AG04449 (cell line): ENCODE measurements at places on chromosomes 16 and 17.
A peak's percentile ranks its signal among the peaks of the same experiment; 100 is the strongest.

GRCh38 chr16:1667271-1667670 lies 10.8 kb upstream of the JPT2 start:
- DNase-seq, result no peak

DNA sequence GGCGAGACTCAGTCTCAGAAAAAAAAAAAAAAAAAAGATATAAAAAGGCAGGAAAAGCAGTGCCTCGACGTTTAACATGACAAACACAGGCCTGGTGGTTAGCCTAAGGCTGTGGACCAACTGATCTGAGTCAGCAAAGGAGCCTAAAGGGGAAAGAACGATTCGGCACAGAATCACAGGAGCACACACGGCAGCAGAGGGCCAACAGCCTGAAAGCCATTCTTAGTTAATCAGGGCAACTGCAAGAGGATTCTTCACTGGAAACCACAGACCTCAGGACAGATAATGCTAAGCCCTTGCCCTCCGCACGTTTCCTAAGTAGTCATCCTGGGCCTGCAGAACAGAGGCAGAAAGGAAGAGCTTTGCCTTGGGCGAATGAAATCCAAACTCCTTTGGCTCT lies 14.7 kb downstream of the TMEM11 start:
- DNase-seq, result no peak

- DNase-seq, result no peak
These were observed 386.5 kb downstream of the SLC39A11 start for GRCh38 chr17:72705905-72706395.

DNA sequence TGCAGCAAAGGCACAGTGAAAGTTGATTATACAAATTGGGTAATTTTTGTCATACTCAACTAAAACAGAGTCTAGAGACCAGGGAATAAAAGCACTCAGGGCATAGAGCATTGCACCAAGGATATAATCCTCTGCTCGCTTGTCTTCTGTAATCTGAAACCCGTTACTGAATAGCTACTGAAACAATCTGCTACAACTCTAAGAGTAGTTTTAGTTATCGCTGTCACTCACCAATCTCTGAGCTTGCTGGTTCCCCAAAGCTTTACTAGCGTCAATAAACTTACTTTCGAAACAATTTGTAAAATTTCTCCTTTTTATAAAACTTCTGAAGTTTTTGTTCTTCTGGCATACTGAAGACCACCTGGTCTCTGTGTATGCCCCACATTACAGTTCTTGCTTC lies 22.9 kb upstream of the SLC35G3 start:
- no peak for DNase-seq

DNA sequence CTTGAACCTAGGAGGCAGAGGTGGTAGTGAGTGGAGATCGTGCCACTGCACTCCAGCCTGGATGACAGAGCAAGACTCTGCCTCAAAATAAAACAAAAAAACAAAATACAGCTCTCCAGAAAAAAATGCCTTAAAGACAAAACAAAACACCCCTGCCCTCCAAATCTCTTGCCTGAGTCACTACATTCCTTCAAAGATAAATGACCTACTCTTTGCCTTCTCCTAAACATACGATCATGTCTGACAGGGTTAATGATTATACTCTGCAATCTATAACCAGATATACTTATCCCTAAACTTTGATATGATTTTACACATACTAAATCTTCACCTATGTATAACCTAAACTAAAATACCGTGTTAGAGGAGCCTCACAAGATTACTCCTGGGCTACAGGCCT lies 1.4 kb upstream of the SETD6 start:
- DNase-seq, result no peak

GRCh38 chr16:83615141-83615952 lies 192.4 kb upstream of the HSBP1 start:
- peak; percentile 19 for DNase-seq

DNA sequence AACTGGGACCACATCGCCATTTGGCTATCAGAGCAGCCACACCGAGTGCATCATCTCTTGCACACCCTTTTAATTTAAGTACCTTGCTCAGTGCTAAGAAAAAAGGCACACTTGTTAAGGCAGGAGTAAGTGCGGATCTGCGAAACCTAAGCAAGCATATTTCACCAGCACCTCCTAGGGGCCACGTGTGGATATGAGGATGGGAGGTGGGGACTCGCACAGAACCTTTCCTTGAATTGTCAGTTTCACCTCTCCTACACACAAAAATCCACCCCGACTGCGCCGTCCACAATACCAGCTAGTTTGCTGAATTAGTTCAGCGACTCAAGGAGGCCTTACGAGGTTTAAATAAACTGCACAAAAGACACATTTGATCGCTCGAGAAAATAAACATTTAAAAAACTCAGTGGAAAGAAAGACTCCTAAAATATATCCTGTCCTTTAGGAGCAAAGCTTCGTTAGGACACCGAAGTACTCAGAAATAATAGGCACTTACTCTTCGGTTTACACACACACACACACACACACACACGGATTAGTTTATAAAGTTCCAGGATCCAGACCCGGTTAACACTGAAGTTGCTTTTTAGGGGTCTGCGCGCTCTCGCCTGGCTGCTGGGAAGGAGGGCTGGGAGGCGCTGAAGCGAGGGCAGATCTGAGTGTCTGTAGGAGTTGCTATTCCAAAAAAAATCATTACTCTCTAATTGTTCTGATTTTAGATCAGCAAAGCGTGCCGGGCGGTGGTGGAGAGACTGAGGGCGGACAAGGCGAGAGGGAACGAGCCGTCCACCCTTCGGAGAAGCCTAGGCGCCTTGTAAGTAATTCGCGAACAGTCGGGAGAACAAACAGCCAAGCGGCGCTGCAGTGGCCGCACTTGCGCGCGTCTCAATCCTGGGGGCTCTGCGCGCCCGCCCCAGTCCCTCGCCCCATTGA lies 1.0 kb upstream of the KCNJ2 start:
- DNase-seq, result peak; percentile 12

- no peak for DNase-seq
These were observed 80.0 kb downstream of the TIMM22 start for GRCh38 chr17:1076982-1077302.

- DNase-seq, result no peak
These were observed 39.5 kb upstream of the ATP2A3 start for GRCh38 chr17:4003501-4004421.

GRCh38 chr17:16923904-16924695 lies 47.8 kb downstream of the TNFRSF13B start:
- no peak for DNase-seq

GRCh38 chr16:50265260-50265659 lies 1.1 kb upstream of the ADCY7 start:
- no peak for DNase-seq

GRCh38 chr16:65178151-65178550 lies 56.3 kb upstream of the CDH11 start:
- DNase-seq, result no peak

- DNase-seq, result no peak
These were observed 40.8 kb downstream of the MRC2 start for GRCh38 chr17:62668091-62668804.

GRCh38 chr16:14179116-14179515 lies 108.0 kb downstream of the MRTFB start:
- DNase-seq, result no peak

DNA sequence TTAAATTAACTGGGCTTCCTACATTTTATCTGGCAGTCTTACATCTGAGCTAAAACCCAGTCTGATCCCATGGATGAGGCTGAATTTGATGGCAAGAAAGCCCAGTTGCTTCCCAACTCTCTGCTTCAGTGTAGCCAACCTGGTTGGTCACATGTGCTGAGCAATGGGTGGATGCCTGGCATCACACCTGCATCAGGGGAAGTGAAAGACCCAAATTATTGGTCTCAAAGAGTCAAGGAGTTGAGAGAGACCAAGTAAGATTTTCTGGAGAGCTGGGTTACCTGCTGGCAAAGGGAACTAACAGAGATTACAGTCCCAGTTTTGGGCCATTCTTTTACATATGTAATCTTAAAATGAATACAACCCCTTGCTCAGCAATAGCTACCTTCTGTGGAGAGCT lies 38.8 kb downstream of the RGS9 start:
- no peak for DNase-seq

DNA sequence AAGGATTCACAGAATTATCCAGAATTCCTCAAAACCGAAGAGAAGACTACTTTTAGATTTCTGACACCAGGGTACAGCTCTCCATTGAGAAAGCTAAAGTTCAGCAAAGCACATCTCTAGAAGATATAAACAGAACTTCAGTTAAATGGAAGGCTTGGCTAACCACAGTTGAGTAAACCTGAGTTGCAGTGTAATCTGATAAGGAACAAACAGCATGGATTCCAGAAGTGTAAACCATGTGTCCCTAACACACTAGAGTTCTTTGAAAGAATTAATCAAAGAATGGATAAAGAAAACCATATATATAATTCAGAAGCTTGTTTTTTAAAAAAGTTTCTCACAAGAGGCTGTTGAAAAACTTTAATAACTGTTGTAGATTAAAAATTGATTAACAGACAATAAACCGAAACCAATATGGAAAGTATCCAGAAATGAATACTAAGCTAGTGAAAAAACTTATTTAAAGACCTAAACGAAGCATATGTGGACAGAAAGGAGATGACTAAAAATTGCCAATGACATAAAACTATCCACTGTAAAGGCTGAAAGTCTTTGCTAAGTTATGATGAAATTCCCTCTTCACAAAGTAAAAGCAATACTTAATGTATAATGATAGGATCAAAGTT lies 4.3 kb downstream of the RNF43 start:
- no peak for DNase-seq

DNA sequence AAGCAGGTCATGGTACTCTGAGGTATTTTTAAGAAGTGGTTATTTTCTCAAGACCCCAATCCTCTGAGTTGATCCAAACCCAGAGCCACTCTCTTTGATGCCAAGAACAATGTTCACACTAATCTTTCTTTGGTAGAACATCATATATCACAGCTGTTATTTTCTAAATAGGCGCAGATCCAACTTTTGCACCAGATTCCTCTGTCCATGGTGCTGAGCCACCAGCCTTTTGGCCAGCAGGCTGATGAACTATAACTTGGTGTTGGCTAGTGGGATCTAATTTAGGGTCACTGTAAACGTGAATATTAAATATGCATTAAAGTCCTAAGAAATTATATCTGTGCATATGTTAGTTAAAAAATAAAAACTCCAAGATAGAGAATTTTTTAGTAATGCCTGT lies 7.0 kb upstream of the ZKSCAN2 start:
- no peak for DNase-seq

GRCh38 chr17:5552841-5553240 lies 31.5 kb downstream of the NLRP1 start:
- DNase-seq, result no peak
